ENCODE measurements at places on chromosomes 7 and 10.
A peak's percentile ranks its signal among the peaks of the same experiment; 100 is the strongest.

- DNase-seq: no peak
Observed at GRCh38 chr7:148735141-148735540, 36.4 kb downstream of the CUL1 start.

DNA sequence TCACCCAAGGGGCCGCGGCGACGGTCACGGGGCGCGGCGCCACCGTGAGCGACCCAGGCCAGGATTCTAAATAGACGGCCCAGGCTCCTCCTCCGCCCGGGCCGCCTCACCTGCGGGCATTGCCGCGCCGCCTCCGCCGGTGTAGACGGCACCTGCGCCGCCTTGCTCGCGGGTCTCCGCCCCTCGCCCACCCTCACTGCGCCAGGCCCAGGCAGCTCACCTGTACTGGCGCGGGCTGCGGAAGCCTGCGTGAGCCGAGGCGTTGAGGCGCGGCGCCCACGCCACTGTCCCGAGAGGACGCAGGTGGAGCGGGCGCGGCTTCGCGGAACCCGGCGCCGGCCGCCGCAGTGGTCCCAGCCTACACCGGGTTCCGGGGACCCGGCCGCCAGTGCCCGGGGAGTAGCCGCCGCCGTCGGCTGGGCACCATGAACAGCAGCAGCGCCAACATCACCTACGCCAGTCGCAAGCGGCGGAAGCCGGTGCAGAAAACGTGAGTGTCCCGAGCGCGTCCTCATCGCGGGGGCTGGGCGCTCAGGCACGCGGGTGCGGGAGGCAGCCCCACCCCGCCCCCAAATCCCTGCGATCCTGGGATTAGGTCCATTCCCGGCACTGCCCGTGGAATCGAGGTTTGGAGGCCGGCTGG, 509 bp downstream of the AHR start:
- DNase-seq: peak; percentile 35

GRCh38 chr10:104080762-104081161, 4.9 kb downstream of the COL17A1 start:
- DNase-seq: no peak

DNA sequence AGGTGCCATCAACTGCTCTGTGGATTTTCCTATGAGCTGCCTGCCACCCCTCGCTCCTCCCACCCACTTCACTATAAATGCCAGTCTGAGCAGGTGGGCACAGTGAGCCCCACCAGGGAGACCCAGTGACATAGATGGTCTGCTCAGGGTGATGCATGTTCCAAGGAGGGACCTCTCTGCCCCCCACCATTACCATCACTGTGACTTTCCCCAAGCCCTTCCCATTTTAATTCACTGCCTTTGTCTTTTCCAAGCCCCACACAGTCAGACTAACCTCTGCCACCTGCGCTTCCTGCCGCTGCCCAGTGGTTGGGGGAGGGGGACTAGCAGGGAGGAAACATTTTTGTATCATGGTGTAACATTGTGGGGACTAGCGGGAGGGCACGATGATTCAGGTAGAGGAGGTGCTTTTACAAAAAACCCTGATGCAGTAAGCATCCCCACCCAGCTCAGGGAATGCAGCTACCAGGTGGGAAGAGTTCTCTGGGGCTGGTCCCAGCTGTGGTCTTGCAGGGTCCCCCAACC, 24.6 kb downstream of the PRSS2 start:
- no peak for DNase-seq

- DNase-seq: no peak
Observed at GRCh38 chr10:79409038-79409725, 36.2 kb downstream of the ZCCHC24 start.
